CD4-positive, alpha-beta T cell treated with Interleukin-17A for 1 hour (primary cell): ENCODE measurements at places on chromosomes 6 and 20.

DNA sequence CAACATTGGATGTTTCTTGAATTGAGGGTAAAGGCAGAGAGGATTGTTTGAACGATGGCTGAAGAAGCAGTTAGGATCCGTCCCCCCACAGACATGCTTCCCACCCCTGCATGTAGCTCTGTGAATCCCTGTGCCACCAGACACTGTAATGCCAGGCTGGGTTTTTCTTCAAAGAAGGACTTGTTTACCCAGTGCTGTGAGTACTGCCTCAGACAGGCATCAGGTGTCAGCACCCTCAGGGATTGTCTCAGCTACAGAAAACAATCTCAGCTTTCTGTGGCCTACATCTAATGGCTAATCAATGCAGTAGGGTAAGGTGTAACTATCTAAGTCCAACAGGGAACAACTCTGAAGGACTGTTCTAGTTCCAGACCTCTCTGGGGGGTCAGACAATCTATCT, 853.0 kb upstream of the EPHA7 start:
- no peak for DNase-seq

- DNase-seq: no peak
Measured at GRCh38 chr6:28393912-28394662, 5.5 kb downstream of the ZSCAN12 start.

GRCh38 chr20:52536040-52536439, 344.5 kb upstream of the ZFP64 start:
- no peak for DNase-seq

- no peak for DNase-seq
Measured at GRCh38 chr20:1165521-1165920, 19.3 kb downstream of the TMEM74B start.

DNA sequence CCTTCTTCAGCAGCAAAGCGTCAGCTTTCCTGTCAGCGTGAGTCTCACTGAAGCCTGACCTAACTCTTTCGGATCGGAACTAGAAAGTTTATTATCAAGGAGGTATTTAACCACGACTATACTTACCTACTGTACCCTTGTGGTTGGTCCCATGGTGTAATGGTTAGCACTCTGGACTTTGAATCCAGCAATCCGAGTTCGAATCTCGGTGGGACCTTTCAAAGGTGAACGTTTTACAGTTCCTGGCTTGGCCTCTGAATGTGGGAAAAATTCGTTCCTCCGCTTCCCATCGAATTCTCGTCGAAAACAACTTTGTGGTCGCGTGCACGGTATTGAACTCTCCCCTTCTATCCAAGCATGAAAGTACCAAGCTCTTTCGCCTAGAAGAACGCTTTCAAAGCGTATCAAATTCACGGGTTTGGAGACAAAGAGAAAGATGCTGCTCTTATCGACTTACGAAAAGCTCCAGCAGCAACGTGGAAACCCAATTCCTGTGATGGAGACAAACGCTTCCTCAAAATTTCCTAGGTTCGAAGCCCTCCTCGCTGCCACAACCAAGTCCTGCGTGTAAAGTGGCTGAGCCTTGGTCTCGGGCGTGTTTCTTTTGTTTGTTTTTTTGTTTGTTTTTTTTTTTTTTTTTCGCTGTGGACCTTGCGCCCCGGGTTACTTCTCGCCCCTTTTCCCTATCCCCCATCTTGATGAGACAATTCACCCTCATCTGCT, 63.7 kb downstream of the GPX5 start:
- peak; percentile 23 for DNase-seq

DNA sequence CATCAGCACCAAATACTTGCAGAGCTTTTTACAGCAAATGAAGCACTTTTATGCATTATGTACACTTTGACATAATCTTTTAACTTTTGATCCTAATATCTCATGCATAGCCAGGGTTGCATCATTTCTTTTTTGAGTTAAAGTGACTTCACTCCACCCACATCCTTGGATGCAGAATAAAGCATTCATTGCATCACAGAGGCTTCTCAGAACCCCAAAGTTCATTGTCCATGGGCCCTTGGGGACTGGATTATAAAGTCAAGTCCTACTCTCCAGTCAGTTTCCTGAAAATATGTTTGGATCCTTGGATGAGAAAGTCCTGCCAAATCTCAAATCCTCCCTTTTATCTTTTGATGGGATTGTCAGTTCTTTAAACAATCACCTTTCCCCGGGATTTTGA, 10.6 kb upstream of the EFHC1 start:
- no peak for DNase-seq

DNA sequence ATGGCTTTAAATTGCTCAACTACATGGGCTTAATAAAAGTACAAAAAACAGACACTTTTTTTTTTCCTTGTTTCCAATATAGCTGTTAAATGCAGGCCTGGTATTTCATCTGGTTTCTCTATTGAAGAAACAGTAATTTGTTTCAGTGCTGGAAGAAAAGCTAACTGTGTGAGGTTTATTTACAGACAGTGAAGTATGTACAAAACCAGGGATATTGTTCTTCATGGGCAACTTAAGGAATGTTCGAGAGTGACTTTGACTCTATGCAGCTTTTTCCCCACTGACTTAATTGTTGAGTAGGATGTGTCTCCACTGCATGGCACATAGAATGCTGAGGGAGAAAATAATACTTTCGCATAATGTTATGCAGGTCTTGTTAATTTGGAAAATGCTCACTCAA, 31.0 kb upstream of the PRL start:
- DNase-seq: no peak

DNA sequence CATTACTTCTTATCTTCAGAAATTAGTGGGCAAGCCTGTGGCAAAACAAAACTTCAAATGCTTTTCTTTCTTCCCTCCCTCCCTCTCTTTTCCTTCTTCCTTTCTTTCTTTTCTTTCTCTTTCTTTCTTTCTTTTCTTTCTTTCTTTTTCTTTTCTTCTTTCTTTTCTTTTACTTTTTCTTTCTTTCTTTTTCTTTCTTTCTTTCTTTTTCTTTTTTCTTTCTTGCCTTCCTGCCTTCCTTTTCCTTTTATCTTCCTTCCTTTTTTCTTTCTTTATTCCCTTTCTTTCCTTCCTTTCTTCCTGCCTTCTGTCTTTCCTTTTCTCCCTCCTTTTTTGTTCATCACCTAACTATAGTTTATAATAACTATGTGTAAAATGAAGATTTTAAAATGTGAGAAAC, 295.1 kb downstream of the SMOC2 start:
- DNase-seq: no peak

DNA sequence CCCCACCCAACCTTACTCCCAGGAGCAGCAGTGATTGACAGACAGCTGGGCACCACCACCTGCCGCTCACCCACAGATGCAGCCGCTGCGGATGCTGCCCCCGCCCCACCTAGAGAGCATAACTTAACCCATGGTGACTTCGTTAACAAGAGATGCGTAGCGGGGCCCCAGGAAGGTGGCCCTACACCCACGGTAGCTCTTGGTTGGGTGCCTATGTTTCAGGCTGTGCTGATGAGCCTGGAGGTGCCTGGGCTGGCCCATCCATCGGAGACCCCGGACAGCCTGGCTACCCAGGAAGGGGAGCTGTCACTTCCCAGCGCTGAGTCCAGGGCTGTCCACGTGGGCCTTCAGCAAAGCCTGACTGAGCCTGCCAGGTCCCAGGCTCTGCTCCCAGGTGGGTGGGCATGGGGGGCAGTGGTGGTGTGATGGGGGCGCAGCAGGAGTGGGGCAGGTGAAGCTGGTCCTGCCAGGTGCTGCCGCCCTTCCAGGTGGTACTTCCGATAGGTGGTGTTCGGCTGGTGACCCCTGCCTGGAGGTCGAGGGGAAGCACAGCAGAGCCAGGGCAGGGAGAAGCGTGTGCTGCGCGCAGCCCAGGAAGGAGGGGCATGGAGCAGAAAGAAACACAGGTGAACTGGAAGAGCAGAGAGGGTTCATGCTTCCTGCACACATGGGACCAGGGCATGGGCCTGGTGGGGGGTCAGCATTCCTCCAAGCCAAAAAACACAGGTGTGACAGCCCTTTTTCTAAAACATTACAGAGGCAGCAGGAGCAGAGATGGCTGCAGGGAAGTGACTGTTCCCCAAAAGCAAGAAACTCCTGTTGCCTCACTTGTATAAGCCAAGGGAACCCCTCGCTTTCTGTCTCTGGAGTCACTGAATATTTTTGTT, 56.9 kb downstream of the SYNJ2 start:
- DNase-seq: no peak

GRCh38 chr6:161947371-161947770, 673.5 kb upstream of the AGPAT4 start:
- DNase-seq: no peak

DNA sequence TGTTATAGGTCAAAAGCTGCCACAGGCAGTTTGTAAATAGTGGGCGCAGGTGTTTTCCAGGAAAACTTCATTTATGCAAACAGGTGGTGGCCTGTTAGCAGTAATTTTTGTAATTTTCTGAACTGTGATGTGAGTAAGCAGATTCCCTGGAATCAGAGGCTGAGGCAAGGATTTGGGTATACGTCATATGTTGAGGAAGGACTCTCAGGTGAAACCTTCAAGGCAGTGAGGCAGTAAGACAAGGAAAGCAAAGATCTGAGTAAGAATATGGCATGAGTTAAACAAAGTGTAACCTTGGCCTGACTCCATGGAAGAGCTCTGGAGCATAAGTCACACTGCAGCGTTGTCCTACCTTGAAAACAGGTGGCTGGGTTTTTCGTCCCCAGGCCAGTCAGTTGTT, 291.1 kb upstream of the BTBD3 start:
- DNase-seq: no peak

DNA sequence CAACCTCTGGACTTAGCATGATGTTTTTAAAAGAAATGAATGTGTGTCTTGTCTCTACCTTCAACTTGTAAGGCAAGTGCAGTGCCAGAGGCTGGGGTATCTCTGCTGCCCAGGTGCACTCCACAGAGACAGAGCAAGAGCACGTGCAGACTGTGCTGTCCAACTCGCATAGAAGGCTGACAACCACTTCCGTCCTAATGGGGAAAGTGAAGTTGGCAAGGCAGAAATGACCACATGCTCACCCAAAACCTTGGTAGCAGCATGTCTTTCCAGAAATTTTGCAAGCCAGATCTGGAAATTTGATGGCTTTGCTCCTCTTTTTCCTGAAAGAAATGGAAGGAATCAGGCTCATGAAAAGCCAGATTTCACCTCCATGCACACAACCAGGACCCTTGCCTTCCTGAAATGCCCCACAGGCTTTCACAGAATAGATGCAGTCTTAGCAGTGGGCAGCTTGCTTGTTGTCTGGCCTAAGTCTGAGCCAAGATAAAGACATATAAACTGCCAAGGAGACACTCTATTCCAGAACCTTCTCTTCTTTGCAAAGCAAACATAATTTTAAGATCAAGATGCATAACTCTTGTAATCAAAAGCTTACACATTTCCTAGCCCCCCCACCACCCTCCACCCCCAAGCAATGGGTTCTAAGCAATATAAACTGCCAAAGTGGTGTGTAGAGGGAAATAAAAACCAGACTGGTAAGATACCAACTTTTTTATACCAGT, 26.8 kb downstream of the SLC22A3 start:
- DNase-seq: no peak

DNA sequence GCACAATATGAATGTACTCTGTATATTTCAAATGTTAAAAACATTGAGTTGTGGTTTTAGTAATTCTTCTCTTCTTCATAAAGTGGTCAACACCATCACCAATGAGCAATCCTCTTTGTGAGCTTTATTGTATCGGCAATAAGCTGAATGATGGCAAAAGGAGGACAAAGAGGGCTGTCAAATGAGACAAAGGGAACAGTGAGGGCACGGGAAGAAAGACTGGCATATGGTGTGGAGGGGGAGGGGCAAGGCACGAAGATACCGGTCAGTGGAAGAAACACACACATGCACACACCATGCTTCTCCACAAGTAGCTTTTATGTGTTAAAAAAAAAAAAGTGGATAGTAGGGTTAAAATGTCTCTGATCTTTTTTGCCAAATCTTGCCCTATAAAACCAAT, 506.8 kb upstream of the CITED2 start:
- no peak for DNase-seq

- no peak for DNase-seq
Measured at GRCh38 chr20:58514321-58515232, 622 bp downstream of the APCDD1L start.

DNA sequence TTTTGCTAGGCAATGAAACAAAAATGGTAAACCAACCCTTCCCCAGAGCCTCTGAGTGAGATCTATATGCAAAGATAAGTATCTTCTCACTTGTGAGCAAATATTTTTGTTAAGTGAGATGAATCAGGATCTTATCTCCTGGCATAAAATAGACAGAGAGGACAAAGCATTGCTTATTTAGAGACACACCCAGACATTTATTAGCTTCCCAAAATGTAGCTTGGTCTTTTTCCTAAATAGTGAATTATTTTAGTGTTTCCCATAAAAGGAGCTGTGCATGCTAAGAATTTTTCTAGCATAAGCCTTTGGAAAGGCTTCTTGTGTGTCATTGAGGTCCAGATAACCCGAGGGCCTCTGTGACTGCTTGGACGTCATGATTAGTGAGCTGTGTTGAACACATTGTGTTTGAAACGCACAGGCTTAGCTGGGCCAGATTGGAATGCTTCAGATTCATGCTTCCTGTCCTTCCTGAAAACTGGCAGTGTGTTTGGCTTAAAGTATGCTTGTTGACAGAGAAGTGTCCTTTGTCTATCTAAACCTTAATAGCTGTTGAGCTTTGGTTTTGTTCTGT, 16.5 kb downstream of the MTHFD1L start:
- no peak for DNase-seq

- peak; percentile 50 for DNase-seq
Measured at GRCh38 chr6:125904871-125905270, 51.7 kb upstream of the HINT3 start.

GRCh38 chr6:84280030-84280429, 52.6 kb upstream of the CEP162 start:
- no peak for DNase-seq

- no peak for DNase-seq
Measured at GRCh38 chr6:158539413-158539812, 20.5 kb upstream of the TMEM181 start.

GRCh38 chr6:73169111-73169510, 56.2 kb downstream of the KHDC1L start:
- DNase-seq: no peak

GRCh38 chr6:160010067-160010466, 41.2 kb downstream of the IGF2R start:
- DNase-seq: no peak

DNA sequence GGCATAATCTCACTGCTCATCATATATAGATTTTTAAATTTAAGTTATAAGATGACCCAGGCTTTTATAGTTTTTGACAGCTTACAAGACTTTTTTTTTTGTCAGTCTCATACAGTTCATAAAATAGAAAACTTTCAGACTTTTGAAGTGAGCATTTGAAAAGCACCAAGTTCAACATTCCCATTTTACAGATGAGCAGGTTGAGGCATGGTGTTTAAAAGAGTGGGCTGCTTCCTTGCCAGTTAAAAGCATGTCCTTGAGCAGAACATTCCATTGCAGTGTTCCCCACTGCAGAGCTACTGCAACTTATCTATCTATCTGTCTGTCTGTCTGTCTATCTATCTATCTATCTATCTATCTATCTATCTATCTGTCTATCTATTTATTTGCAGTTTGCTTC, 86.8 kb downstream of the GFRA4 start:
- no peak for DNase-seq

GRCh38 chr20:46995561-46996142, 101.0 kb downstream of the EYA2 start:
- DNase-seq: no peak

- DNase-seq: no peak
Measured at GRCh38 chr20:24528583-24529368, 59.3 kb downstream of the SYNDIG1 start.
